ENCODE measurements at places on chromosomes 12 and 14.

- no peak for DNase-seq
Measured at GRCh38 chr12:26088998-26089397, 35.8 kb downstream of the BHLHE41 start.

GRCh38 chr12:80001562-80001961 is 66.7 kb upstream of the PPP1R12A start:
- no peak for DNase-seq

GRCh38 chr14:59772233-59772632 is 98.3 kb downstream of the RTN1 start:
- DNase-seq, result no peak

DNA sequence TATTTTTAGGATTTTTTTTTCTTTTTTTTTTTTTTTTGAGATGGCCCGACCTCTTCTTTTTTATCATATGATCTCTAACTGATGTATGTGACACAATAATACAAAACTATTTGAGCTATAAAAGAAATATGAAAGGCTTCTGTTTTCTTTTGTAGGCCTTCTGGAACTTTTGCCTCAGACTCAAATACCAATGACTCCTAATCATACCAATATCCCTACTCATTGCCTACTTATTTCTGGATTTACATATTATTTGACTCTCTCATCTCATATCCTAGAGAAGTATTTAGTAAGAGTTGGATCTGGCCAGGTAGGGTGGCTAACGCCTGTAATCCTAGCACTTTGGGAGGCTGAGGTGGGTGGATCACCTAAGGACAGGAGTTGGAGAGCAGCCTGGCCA is 12.7 kb upstream of the WDR89 start:
- no peak for DNase-seq

DNA sequence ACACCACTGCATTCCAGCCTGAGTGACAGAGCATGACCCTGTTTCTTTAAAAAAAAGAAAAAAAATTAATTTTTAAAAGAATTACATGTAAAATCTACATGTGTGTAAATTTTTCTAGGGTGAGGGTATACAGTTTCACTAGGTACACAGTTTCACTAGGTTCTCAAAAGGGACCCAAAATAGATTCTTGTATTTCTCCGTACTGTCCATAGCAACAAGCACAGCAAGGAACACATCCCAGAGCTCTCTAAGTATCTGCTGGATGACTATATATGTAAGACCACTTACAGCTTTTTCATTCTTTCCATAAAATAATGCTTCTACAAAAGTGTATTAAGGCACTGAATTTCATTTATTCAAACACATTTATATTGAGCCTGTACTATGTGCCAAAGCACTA is 55.1 kb downstream of the ATXN2 start:
- DNase-seq, result no peak

DNA sequence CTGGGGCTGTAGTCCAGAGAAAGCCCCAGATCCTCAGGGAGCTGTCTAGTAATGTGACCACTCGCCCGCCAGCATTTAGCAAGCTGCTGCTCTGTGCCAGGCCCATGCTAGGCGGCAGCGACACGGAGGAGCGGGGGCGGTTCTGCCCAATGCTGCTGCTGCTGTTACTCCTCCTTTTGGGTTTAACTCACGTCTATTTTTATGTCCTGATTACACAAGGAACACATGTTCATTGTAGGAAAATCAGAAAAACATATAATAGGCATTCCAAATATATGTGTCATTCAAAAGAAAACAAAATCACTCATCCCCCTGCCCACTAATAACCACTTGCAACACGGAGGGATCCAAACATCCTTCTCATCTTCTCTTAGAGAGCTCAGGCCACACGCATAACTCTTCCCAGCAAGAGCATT is 30.4 kb downstream of the CCDC92 start:
- no peak for DNase-seq

DNA sequence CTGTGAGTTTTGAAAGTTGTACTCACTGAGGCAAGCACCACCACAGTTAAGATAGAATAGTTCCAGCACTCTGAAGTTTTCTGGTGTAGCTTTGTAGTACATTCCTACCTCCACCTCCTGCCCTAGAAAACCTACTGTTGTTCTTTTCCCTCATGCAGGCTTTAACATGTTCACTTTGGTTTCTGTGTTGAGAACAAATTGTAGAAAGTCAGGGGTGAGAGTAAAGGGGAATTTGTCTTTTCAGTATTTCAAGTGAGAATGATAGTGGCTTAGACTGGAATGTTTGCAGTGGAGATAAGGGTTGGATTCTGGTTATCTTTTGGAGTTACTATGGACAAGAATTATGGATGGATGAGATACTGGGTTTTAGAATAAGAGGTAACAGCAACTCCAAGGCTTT is 67.2 kb downstream of the AEBP2 start:
- no peak for DNase-seq

Measured in epithelial cell of proximal tubule (primary cell).